Breast epithelium (tissue), 4 donors: ENCODE measurements at places on chromosomes 6 and 20. TPM values are rescaled to one million over a fixed set of nuclear protein-coding genes. Genes with fewer than 3 reads are reported as not detected.
A peak's percentile ranks its signal among the peaks of the same experiment; 100 is the strongest.

DNA sequence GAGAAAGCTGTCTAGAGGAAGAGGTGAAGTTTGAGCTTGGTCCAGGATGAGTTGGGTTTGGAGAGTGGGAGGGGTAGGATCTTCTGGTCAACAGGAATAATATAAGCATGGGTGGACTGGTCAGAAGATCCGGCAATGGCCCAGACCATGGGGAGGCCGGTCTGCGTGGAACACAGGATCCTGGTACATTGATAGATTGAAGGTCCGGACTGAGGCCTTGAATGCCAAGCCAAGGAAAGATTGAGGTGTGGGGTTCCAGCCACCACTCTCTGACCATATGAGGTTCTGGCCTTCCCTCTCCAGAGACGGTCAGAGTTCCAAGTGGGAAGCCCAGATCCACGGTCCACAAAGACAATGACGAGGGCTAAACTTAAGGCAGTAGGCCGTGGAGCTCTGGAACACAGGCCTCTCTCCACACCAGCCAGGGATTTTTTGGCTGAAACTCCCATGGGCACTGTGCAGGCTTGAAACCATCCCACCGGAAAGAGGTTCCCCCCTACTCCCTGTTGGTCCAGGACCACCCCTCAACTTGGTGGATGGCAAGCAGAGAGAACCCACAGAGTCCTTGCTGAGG, 3.2 kb downstream of the MDFI start:
- no peak for DNase-seq

GRCh38 chr6:43173591-43174262, 2.7 kb downstream of the SRF start:
- no peak for DNase-seq

GRCh38 chr20:63693083-63693732, 3.2 kb upstream of the TNFRSF6B start:
- no peak for DNase-seq

DNA sequence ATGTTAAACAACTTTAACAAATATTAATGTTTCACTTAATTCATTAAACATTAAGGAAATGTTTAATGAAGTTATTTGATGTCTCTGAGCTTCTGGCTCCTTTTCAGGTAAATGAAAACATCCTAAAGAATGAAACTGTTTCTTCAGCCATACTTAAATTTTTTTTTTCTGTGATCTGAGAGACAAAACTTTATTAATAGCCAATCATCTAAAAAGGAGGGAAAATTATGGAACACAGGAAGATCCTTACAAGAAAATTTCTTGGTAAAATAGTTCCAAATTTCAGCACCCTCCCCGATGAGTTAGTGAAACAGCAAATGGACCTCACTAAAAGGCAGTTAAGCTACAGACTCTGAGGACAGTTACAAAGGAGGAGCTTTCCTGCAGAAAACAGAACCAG, 185.2 kb downstream of the REV3L start:
- DNase-seq, result no peak

DNA sequence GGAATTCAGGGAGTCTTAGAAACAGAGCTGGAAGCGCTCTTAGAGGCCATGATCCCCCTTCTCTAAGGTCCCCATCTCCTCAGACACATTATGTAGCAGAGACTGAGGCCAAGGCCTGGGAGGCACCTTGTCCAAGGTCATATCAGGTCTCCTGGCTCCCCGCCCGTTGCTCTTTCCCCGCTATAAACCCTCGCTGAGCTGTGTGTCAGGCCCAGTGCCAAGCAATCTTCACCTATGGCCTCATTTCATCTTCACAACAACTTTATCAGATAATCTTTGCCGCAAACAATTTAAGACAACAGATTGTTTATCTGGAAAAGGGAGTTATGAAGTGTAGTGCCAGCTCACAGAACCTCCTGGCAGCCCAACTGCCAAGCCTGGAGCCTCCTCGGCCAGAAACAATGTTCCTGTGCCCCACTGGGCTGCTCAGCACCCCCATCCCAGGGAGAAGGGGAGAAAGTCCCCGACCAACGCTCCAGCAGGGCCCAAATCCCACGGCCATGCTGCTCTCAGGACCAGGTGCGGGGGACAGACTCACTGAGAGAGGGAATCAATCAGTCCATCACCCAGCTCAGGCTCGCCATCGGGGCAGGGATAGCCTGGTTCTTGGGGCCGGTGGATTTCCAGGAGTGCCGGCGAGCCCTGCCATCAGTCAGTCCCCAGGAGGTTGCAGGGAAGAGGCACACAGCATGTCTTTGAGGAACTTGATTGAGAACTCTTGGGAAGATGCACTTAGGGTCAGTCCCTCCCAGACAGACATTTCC, 16.9 kb upstream of the FANCE start:
- DNase-seq, result no peak

The GMNN gene
- 8.5 TPM for total RNA-seq

- DNase-seq, result no peak
Observed at GRCh38 chr6:138157986-138158638, 3.6 kb upstream of the ARFGEF3 start.

The LGSN gene
- total RNA-seq, result not detected

The LAMA5 gene
- total RNA-seq, result 53.3 TPM

GRCh38 chr6:27957516-27957915, 475 bp downstream of the OR2B6 start:
- no peak for DNase-seq

DNA sequence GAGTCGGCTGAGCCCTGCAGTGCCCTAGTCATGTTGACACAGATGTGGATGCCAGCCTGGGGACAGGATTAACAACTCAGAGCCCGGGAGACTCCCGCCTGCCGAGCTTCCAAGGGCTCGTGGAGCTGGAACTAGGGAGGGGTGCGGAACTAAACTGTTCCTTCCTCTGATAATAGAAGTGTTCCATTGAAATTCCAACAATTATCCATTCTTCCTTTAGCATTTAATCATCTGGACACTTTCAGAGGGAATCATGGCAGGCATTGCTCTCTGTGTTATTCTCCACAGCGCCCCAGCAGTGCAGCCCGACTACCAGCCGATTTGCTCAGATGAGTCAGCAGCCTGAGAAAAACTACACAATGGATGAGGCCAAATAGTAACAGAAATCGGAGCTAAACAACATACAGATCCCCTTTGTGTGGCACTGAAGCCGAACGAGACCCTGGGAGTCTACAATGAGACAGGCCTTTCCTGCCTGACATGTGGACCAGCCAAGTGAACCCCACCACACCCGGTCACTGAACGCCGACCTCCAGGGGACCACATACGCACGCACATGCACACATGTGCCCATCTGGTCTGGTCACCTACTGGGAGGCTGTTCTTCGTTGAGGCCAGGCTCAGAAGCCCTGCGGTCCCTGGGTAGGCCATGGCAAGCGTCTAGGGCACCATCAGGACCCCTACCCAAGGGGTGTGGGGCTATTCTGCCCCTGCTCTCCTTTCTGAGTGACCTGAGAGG, 238.4 kb upstream of the AFDN start:
- DNase-seq, result peak; percentile 30

DNA sequence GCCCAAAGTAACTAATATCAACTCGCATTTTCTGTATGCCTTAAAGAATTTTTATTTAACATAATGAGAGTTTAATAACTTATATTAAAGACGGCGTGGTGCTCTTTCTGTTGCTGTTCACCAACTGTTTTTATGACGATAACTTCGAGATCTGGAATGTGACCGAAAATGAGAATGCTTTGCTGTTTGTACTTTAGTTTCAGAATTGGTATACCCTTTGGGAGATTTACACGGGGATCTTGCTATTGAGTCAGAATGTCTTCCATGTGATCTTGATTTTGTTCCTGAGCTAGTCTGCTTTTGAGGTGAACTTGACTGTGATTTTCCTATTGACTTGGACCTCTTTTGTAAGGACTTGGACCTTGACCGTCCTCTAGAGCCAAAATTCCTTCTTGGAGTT, 17.9 kb downstream of the PNRC1 start:
- DNase-seq, result no peak

DNA sequence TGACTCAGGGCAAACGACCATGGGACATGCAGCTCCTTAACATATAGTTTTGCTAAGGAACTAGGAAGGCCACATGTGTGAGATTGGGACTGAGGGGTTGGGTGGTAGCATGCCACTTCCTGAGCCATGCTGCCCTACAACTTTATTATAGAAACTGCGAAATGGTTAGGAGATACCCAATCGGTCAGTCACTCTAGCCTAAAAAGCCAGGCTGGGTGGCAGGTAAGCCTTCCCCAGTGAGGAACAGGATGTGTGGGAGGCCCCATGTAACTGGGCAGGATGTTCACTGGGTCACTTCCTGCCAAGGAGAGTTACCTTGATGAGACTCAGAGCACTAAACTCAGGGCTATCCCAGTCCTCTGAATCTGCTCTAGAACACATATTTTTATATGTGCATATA, 123.5 kb downstream of the MAP3K7 start:
- no peak for DNase-seq

The EPHA7 gene
- 0.80 TPM for total RNA-seq

The COX4I2 gene
- total RNA-seq, result 5.3 TPM

GRCh38 chr6:166172546-166172945, 4.9 kb upstream of the TBXT start:
- no peak for DNase-seq

DNA sequence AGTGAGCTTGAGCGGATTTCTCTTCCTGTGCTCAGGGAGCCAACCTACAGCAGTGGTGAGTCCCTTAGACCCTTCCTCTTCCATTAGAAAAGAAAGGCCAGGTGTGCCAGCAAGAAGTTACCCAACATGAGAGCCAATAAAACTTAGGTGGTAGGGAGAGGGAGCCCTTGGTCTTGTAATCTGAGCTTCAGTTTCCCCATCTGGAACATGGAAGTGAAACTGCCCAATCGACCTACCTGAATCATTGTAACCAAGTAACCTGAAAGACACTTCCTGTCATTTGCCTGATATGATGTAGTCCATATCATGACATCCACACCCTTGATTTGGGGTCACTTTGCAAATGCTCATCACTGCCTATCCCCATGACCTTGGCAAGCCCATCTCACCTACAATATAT, 66.4 kb downstream of the MDGA1 start:
- no peak for DNase-seq

The ELOVL2 gene
- 11.1 TPM for total RNA-seq

DNA sequence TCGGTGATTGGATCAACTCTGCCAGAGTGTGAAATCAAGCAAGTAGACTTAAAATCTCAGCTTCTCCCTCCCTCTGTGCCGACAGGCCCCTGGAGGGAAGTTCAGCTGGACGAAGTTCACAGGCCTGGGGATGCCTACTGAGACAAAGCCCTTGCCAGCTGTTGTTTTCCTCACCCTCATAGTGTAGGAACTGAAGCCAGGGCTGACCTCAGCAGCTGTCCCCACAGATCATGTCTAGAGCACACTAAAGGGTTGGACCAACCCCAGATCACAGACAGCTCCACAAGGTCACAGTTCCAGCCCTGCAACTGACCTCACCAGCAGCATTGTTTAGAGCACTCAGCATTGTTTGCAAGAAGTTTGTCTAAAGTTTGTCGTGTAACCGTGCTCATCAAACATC, 261.9 kb upstream of the ECI2 start:
- DNase-seq, result no peak

The SLC35B2 gene
- total RNA-seq, result 38.1 TPM

DNA sequence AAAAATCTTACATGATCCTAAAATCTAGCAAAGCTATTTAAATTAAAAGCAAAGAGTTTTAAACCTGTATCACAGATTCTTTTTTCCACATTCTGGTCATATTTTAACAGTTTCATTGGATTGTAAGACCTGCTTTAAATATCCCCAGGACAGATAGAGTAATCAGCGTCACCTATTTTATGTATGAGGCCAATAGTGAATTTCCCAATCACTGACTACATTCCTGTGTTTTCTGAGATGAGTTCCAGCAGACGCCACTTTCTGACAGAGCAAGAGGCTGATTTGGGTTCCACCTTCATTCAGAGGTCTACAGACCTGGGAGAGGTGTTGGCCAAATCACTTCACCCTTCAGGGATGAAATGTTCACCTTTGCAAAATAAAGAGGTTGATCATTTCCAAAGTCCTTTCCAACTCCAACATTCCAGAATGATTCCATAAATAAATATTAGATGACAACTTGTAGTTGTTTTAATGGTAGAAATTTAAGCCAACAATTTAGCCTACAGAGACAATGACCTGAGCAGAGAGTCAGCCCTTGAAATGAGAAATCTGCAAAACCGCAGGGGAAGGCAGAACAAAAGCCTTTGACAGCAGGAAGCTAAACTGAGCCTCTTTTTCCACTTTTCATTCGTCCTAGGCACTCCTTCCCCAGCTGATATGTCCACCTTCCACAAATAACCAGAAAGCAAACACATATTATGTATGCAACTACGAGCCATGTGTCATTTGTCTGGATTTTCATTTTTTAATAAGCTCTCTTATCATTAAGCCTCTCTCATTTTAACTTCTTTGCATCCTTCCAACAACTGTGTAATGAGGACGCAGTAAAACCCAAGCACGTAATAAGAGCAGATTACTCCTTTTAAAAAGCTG, 105.2 kb downstream of the TFAP2A start:
- no peak for DNase-seq

DNA sequence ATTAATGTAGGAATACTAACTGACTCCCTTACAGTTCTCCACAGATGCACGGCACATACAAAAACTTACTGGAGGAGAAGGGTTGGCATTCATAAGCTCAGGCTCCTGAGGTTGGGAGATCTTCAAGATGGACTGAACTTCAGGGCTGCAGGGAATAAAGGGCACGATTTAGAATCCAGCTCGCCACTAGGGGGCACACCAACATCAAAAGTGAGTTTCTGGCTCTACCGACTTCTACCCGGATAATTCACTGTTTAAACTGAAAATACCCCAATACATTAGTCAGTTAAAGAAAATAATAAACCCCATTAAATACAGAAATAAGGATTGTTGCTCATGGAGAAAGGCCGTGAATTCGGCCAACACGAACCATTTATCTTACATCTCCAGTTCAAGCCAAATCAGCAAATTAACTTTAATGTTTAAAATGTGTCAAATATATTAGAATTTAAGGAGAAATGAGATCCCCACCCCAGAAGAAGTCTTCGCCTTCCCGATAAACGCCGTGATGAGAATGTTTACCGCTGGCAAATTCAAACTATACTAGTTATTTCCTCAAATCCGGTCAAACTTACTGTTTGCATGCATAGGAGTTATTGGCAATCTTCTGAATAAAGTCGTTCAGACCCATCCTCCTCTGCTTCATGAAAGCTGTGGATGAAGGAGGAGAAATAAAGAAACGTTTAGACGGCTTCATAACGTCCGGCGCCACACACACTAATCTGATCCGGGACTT, 121.7 kb upstream of the SLC2A12 start:
- DNase-seq, result peak; percentile 78

The MDFI gene
- total RNA-seq, result 75.8 TPM

GRCh38 chr6:170448751-170449630, 104.1 kb downstream of the PSMB1 start:
- DNase-seq, result no peak

The TPMT gene
- total RNA-seq, result 5.6 TPM

DNA sequence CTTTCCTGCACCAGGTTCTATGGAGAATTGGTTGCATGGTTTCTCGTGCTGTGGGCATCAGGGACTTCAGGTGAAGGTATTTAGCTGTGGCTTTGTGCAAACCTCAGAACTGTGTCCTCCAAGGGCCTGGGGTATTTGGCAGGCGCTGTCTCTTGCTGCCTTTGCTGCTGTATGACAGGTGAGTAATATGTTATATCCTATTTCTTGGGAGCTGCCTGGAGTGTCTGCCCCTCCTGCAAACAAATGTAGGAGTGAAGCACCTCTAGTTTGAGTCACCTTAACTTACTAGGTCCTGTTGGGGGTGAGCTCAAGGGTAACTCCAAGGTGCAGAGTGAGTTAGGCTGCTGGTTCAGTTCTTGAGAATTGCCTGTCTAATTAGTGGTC, 177.7 kb upstream of the RNF24 start:
- DNase-seq, result no peak

The FNDC11 gene
- 0.33 TPM for total RNA-seq

The ARFGEF3 gene
- 22.0 TPM for total RNA-seq
